ENCODE measurements at places on chromosomes 2 and 18.

GRCh38 chr2:38432820-38433606, 55.9 kb upstream of the ATL2 start:
- DNase-seq, result no peak

DNA sequence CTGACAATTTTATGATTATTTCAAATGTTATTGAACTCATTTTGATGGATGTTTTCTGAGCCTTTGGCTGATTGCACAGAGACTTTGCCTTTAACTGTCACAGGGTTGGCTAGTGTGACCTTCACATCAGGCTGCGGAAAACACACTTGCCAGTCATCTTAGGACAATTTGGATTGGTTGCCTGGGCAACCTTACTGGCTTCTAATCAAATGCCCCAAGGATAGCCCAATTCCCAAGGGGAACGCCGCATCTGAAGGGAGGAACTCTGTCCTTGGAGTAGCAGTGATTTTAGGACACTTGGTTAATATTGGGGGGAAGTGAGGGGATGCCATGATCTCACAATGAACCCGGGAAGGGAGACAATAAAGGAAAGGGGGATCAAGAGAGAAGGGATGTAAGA, 29.5 kb downstream of the OSBPL6 start:
- DNase-seq, result no peak

DNA sequence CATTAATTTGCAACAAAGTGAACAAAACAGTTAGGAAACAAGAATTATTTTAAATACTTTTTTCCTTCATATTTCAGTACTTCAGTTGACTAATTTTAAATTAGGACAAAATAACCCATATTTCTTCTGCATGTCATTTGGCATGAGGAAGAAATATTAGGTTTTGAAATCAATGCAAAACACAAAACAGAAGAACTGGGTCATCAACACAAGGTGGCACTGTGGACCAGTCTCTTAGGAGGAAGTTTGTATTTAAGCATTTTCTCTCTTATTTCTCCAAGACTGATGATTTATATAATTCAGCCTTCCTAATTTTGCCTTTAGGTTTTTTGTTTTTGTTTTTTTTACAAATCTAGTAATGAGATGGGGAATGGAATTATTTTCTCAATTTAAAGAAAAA, 352.8 kb upstream of the KCNH7 start:
- peak; percentile 25 for DNase-seq

GRCh38 chr2:179518830-179519229, 254.2 kb upstream of the SESTD1 start:
- DNase-seq, result no peak

DNA sequence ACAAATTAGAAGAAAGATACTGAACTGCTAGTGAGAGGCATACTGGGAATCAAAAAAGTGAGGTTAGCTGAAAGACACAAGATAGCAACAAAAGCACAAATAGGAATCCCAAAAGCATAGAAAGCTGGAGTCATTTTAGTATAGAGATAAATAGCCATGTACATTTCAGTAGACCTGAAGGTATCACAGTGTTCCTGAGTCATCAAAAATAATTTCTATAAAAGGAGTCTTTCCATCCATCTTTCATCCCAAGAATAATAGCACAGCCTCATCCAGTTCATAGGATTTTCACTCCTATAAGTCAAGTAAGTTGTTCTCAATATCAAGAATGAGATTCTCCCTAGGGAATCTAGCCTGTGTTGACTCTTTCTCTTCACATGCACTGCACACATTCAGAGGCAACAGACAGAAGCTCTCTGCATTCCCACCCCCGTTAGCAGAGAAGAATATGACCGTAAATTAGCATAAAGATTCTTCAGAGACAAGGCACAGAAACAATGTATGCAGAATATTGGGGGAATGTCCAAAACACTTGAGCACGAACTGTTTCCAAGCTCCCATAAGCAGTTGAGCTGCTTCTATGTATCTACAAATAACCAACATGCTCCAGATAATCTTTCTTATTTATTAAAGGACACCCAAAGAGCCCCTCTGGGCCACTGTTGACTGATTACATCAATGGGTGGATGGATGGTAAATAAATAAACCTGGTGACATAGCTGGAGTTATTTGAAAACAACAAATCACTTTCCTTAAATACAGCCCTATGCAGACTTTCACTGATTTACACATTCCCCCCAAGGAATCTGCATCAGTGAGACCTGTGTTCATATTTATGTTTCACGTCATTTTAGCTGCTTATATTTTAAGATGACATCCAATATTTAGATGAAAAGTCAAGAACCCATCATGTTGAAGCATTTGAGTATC, 174.5 kb upstream of the PKDCC start:
- no peak for DNase-seq

DNA sequence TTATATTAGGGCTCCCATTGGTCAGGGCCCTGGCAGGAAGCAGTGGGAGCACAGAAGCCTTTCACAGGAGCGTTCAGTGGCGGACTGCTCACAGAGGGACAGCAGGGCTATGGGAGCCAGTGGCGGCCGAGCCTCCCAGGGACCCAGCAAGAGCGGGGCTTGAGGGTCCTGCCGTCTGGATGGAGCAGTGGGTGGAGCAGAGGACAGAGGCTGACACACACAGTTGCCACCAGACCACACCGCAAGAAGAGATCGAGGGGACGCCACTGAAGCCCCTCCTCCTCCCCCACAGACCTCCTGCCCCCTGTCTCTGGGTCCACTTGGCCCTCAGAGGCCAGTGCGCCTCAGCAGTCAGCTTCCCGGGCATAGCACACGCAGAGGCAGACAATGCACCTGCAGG, 39.3 kb downstream of the SALL3 start:
- no peak for DNase-seq

DNA sequence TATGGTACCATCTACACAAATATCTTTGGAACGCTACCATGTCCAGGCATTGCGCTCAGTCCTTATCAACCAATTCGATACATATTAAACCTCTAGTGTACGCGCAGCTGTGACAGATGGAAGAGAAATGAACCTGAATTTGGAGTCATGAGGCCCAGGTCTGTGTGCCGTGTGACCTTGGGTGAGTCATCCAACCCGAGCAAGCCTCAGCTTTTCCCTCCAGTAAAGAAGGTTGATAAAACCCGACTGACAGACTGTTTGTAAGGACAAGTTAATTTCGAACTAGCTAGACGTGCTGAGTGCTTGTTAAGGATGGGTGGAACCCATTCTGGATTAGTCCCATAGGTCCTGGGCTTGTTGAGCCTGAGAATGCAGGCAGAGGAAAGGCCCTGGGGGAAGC, 28.2 kb downstream of the GREB1 start:
- DNase-seq, result peak; percentile 35

- DNase-seq, result peak; percentile 47
These were observed 1.1 kb upstream of the LIPG start for GRCh38 chr18:49560624-49561288.

- no peak for DNase-seq
These were observed 54.5 kb downstream of the ROCK1 start for GRCh38 chr18:21057112-21057511.

DNA sequence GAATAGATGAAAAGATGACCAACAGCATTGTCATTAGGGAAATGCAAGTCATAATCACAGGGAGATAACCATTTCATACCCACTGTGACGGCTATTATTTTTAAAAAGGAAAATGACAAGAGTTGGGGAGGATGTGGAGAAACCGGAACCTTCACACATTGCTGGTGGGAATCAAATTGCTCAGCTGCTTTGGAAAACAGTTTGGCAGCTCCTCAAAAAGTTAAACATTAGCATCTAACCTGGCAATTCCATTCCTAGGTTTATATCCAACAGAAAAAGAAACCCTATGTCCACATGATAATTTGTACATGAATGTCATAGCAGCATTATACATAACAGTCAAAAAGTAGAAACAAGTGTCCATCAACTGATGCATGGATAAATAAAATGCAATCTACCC, 58.2 kb downstream of the KCNG3 start:
- DNase-seq, result no peak
